ENCODE measurements at places on chromosomes 11 and 22. TPM values are rescaled to one million over a fixed set of nuclear protein-coding genes. Genes with fewer than 3 reads are reported as not detected.

- H3K36me3 ChIP-seq = no peaks in the 10 kb centered on the region
- H3K27ac ChIP-seq = no peak overlapping the region
- no peak for DNase-seq
- no peaks in the 10 kb centered on the region for H3K27me3 ChIP-seq
- no peaks in the 10 kb centered on the region for H3K4me1 ChIP-seq
Observed at GRCh38 chr11:7494086-7494745, 8.9 kb downstream of the OLFML1 start.

DNA sequence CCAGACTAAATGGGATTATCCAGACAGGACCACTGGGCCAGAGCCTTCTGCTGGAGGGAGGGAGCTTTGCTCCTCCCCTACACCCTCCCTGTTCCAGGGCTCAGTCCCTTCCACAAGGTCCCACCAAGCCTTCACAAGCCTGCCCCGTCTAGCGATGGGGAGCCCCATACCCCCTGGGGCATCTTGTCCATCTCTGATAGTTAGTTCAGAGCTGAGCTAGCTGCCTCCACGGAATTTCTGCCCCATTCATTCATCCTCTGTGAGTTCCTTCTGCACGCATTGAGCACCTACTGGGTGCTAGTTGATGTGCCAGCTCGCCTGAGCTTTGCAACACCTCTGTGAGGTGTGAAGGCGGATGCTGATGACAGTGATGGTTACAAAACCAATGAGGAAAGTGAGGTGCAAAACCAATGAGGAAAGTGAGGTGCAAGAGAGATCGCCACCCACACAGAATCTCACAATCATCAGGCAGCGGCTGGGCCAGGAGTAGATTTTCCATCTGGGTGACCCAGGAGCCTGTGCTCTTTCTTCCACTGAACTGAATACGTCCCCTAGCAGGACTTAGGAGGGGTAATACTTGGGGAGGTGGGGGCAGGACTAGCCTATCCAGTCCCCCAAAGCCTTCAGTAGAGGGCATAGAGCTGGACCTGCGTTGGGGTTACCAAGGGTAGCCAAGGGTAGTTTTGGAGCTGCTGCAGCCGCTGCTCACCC is 21.5 kb upstream of the CBX7 start:
- peaks cover 50% of the 10 kb centered on the region for H3K4me1 ChIP-seq
- no peak overlapping the region for H3K4me3 ChIP-seq
- H3K36me3 ChIP-seq = no peaks in the 10 kb centered on the region
- no peaks in the 10 kb centered on the region for H3K27me3 ChIP-seq
- peak overlapping the region; percentile 24 for H3K27ac ChIP-seq

DNA sequence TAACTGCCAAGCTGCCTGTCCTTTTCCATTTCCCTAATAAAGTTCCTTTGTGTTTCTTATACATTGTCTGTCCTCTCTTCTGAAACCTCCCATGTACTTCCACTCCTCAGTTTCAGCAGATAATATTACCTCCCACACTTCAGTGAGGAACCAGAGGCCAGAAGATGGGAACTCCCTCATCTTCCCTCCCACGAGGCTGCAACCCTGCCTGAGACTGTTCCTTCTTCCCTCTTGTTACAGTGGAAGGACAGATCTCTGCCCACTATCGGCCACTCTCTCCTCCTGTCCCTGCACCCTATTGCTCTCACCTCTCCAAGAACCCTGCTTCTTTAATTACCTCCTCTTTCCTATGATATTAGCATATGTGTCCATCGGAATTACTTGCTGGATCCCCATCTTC is 38.1 kb upstream of the SWAP70 start:
- H3K4me3 ChIP-seq = no peak overlapping the region
- H3K4me1 ChIP-seq = no peaks in the 10 kb centered on the region
- H3K36me3 ChIP-seq = no peaks in the 10 kb centered on the region
- no peak for DNase-seq
- no peaks in the 10 kb centered on the region for H3K27me3 ChIP-seq
- H3K27ac ChIP-seq = no peak overlapping the region

- peak; percentile 70 for DNase-seq
- H3K36me3 ChIP-seq = no peaks in the 10 kb centered on the region
- H3K4me1 ChIP-seq = peaks cover 11% of the 10 kb centered on the region
- no peak overlapping the region for H3K4me3 ChIP-seq
Observed at GRCh38 chr22:45537734-45538181, 35.1 kb downstream of the FBLN1 start.

DNA sequence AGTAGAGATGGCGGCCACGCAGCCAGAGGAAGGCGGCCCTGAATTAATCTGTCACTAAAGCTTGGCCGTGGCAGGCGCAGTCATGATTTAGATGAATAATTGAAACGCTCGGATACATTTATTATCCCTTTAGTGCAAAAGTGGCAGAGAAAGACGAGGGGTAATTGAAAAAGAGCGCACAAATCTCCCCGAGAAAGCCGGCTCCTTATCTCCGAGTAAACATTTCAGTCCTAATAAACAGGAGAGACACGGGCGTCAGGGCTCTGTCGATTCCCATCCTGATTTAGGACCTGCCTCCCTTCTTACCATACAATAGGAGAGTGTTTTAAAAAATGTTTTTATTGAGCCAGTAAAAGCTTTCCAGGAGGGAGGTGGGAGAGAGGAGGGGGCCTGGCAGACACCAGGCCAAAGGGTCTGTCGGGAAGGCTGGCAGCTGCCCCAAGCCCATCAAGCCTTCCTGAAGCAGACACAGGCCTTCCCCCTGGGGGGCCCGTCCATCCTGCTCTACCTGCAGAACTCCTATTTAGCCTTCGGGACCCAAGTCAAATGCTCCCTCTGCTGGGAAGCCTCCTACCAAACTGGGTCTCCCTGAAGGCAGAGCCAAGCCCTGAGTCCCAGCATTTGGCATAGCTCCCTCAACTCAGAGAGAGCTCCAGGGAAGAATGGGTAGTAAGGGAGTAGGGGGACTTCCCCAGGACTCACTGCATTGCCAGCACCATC is 22.8 kb downstream of the OTUB1 start:
- peaks cover 9% of the 10 kb centered on the region for H3K4me1 ChIP-seq
- no peak for DNase-seq
- no peak overlapping the region for H3K4me3 ChIP-seq
- no peak overlapping the region for H3K27ac ChIP-seq

Gene SLC17A6
- total RNA-seq = not detected

All from psoas muscle (tissue), 8 donors.